Panc1 (cell line): ENCODE measurements at places on chromosomes 5 and 9.

DNA sequence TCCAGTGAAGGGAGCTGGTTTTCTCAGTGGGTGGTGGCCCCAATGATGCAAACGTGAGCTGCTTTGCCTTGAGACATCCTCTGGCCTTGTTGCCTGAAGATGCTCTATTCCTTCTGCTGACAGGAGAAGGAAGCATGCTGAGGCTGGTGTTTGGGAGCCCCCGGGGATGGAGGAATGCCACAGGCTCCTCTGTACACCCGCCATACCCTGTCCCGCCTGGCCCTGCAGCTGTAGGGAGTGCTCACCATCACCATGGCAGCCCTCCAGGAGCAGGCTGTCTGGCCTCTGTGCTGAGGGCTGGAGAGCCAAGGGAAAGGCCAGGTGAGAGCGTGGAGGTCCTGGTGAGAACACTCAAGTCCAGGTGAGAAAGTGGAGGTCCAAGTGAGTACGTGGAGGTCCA, 134.4 kb downstream of the MRPL36 start:
- DNase-seq: no peak

DNA sequence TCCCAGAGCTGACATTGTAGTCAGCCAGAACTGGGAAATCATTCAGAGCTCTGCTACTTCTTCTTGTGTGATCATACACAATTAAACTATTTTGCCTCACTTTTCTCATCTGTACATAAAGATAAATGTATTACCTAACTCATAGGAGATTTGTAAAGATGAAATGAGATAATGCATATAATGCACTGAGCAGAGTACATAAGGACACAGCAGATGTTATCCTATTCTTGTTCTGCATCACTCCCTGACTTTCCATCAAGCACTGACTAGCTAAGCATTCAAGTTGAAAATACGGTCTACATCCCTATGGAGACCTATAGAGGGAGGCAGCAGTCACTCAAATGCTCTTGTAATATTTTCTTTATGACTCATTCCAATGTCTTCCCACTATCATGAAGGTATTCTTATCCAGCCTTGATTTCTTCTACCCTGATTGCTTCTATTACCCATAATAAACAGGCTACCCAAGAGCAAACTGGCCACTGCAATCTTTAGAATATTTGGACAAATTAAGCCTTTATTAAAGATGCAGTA, 16.3 kb upstream of the PRR16 start:
- DNase-seq: no peak

GRCh38 chr5:166724284-166724683, 1567.2 kb upstream of the WWC1 start:
- peak; percentile 24 for DNase-seq

- DNase-seq: no peak
Measured at GRCh38 chr5:17463653-17464052, 34.4 kb upstream of the TAF11L2 start.

DNA sequence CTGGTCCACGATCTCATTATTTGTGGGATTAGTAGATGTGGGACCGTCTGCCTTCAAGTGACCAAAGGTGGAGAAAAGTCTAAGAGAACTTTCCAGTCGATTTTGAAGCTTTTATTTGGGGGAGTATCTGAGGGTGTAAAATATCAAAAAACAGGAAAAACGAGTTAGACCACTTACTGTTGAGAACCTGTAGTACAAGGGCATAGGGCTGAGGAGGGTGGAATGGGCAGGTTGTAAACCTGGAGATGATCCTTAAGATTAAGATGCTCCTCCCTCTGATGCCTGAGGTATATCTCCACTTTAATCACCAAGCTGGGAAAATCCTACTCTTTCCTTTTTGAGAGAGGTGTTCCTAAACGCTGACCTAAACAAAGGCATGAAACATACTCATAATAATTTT, 32.0 kb upstream of the GTF2H2C start:
- no peak for DNase-seq

- no peak for DNase-seq
Measured at GRCh38 chr5:34832568-34832967, 6.4 kb upstream of the TTC23L start.

DNA sequence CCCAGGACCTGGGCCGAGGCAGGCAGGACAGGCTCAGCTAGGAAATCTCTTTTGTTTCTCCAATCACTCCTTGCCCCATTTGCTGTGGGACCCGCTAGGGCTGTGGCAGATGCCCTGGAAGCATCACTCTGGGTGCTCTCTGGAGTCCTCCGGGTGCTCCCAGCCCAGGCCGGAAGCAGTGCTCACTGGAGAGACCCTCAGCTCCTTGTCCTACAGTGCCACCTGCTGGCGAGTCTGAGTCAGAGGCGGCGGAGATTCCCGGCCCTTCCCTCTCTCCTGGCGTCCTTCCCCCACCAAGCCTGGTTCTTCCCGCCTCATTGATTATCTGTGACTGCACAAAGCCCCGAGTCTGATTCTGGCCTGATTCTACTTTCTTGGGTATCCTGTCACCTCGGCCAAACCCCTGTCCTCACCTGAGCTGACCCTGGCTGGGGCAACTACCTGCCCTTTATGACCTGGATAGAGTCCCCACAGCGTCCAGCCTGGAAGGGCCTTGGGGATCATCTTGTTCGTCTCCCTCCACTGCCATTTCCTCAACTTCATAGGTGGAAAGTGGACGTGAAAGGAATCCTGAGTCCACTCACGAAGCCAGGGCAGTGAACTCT, 7.3 kb upstream of the BARHL1 start:
- DNase-seq: peak; percentile 13

GRCh38 chr9:29211580-29212396, 1638.5 kb upstream of the C9orf72 start:
- no peak for DNase-seq

GRCh38 chr5:5764246-5764645, 341.8 kb downstream of the ICE1 start:
- DNase-seq: no peak

DNA sequence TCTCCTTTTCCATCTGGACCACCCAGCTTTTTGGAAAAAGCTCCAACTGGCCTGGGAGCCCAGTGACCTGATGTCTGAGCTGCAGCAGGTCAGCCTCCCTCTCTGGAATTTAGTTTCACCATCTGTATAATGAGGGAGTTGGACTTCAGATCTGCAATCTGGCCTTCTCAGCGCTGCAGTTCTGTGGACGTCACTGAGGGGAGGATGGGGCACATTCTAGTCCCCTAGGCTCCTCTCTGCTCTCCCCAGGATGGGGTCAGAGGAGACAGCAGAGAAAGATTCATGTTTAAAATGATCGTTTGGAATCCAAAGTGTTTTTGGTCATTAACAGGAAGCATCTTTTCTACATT, 10.2 kb downstream of the OR13J1 start:
- DNase-seq: no peak

GRCh38 chr5:159041444-159042198, 58.1 kb downstream of the EBF1 start:
- DNase-seq: no peak

- DNase-seq: no peak
Measured at GRCh38 chr5:72203251-72203845, 96.1 kb downstream of the MAP1B start.

- DNase-seq: no peak
Measured at GRCh38 chr5:152271420-152271819, 133.7 kb downstream of the NMUR2 start.

- DNase-seq: no peak
Measured at GRCh38 chr9:86837345-86837744, 110.0 kb downstream of the GAS1 start.

GRCh38 chr9:69599232-69599971, 72.8 kb downstream of the APBA1 start:
- no peak for DNase-seq

DNA sequence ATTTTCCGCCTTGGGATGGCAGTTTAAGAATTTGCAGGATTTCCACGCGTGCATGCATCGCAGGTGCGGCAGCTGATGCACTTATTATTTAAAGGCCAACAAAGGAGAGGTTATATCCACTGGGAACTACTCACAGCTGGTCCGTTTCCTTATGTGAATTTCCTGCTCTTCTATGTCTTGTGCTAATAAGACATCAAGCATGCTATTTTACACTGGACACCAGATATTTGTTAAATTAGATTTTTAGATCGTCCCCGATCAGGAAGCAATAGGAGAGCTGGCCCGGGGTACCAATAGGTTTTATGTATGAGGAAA, 476 bp upstream of the DTWD2 start:
- no peak for DNase-seq

GRCh38 chr9:134318941-134319305, 7.3 kb upstream of the RXRA start:
- no peak for DNase-seq

DNA sequence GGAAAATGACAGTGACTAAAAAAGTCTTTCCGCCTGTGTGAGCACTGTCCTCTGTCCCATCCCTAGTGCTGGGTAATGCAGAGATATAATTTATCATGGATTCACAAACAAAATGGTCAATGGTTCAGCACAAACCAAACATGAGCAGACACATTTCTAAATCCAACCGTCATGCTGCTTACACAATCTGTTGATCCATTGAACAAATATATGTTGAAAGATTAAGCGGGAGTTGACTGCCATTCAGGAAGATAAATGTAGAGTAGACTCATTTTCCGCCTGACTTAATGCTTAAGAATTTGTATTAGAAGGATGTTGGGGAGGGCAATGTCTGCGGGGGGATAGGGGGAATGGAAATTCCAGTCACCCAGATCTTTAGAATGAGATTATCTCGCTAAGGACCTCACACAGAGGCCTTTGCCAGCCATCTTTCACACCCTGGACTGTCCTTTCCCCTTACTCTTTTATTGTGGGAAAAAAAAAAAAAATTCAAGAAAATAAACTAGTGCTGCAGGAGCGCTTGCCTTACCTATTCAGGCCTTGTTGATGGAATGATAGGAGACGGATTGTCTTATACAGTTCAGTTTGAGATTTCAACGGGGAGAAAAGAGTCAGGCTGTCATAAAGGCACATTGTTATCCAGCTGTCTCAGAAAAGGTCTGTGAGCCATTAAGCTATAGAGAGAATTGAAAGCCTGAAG, 153.7 kb downstream of the TLE1 start:
- peak; percentile 77 for DNase-seq

- no peak for DNase-seq
Measured at GRCh38 chr5:73801686-73802085, 175.7 kb downstream of the ARHGEF28 start.

DNA sequence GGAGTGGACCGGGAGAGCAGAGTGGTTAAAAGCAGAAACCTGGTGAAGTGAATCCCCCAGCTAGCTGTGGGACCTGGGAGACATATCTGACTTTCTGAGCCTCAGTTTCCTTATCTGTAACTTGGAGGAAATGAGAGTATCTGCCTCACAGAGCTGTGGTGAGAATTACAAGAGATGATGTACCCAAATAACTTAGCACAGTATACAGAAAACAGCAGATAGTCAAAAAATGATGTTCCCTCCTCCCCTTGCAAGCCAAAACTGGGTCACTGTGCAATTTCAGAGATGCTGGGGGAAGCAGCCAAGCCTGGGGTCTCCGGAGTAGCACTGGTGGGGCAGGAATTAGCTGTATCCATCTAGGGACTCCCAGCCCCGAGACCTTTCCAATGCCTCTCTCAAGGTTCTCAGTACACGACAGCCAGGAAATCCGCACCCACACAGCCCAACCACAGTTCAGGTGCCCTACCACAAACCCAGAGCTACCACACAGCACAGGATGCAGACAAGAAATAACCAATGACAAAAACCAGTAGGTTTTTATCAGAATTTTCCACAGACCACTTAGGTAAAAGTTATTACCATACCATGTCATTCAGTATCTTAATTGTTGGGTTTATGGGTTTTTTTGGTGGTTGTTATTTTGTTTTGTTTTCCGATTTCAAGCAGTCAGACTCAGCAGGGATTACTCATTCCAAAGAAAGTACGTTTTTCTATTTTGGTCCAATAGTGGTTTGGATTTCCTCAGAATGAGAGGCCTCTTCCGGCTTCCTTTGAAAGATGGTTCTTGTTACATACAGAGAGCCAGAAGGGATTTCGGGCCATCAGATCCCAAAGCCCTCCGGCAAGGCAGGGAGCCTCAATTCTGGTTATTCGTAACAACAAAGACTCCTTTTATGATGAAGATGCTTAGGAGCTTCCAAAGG, 4.9 kb upstream of the HRH2 start:
- no peak for DNase-seq

DNA sequence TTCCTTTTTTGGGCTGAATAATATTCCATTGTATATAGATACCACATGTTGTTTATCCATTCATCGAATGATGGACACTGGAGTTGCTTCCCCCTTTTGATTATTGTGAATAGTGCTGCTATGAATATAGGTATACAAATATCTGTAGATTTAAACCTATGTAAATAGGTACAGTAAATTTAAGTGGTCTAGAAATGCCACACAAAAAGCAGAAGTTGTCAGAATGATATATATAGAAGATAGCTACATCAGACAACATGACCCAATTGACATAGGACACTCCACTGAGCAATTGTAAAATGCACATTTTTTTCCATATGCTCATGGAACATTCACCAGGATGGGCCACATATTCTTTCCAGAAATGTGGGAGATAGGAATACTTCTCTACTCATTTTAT, 77.6 kb downstream of the SMIM15 start:
- no peak for DNase-seq

DNA sequence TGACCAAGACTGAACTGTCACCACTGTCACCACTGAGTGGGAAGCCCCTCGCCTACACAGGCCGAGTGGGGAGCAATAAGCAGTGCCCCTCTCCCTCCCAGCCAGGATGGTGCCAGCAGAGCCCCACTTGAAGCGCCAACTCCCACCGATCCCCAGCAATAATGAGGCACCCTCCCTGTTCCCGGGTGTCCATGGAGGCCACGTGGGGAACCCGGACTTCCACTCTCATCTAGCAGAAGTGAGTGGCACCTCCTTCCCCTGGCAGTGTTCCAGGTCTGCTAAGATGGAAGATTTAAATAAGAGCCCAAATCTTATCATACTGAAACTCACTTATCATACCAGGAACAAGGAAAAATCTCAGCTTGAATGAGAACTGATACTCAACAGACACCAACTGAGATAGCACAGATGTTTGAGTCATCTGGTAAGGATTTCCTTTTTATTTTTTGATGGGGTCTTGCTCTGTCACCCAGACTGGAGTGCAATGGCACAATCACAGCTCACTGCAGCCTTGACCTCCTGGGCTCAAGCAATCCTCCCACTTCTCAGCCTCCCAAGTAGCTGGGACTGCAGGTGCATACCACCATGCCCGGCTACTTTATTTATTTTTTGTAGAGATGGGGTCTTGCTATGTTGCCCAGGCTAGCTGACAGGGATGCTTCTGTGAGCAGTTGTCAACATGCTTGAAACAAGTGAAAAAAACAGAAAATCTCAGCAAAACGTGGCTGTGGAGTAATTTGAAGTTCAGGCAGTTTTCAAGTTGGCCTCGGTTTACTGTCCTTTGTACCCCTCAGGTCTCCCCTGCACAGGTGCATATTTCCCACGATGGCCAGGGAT, 29.6 kb upstream of the ASS1 start:
- no peak for DNase-seq
